ENCODE measurements at places on chromosomes 5 and 9.
A peak's percentile ranks its signal among the peaks of the same experiment; 100 is the strongest.

GRCh38 chr9:86685556-86685955 is 261.8 kb downstream of the GAS1 start:
- DNase-seq = peak; percentile 39

DNA sequence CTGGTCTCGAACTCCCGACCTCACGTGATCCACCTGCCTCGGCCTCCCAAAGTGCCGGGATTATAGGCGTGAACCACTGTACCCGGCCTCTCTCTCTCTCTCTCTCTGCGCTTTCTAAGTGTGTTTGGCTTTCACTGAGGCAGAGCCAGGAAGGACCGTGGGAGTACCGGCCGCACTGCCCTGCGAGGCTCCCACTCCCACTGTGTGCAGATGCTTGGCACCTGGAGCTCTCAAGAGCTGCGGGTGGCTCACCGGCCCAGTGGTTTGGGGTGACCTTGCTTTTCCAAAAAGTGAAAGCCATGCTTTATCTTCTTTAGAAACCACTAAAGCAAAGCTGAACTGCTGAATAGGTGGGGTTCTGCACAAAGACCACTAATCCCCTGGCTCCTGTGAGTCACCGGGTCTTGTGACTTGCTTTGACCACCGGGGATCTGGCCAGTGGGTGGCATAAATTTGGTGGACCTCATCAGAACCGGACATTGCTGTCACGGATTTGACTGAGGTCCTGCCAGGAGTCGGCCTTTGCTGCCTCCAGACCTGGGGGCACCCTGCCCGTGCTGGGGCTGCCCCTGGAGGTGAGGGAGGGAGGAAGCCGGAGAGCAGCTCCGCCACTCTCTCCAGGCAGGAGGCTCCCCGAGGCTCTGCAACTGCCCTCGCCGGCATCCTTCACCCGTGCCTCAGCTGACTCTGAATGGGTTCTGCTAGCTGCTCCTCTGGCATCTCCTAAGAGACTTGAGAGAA is 228.9 kb downstream of the FANCC start:
- DNase-seq = no peak

DNA sequence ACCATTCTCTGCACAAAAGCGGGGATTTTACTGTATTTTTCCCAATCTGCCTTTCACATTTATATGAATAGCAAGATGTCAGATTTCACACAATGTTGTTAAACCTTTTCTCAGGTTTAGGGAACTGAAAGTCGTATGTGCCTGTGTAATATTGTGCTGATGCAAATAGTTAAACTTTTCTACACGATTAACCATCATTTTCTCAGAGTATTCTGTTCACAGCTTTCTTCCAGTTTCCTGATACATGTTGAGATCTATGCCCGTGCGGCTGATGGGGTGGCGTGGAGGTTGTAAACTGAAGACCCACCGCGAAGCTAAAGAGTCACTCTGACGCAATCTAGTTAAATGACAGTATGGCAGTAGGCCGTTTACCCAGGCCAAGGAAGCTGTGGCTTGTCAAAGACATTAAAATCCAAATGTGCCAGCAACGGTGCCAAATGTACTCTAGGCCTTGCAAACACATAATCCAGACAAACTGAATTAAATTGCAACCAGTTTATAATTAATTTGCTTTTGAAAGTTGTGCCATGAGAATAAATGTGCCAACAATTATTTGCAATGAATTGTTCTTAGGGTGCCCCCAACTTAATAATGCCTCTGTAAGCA is 145.7 kb downstream of the EBF1 start:
- no peak for DNase-seq

GRCh38 chr5:173670791-173671120 is 54.3 kb upstream of the BOD1 start:
- no peak for DNase-seq

GRCh38 chr9:91146391-91147019 is 215.2 kb downstream of the AUH start:
- no peak for DNase-seq

DNA sequence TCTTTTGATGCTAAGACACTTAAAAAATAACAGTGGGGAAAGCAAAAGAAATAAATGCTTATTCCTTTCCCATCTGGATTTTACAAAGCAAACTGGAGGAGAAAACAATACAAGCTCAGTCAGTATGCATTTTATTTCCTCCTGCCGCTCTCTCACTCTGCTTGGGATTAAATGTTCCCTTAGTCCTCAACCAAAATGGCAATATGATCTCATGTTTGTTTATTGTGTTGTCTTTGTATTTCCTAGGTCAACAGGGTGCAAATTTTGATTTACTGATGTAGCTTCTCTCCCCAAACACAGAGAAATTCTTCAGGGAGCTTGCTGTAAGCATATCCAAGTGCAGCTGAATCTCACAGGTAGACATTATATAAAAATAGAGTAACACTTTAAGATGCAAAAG is 92.1 kb upstream of the ERBIN start:
- no peak for DNase-seq

DNA sequence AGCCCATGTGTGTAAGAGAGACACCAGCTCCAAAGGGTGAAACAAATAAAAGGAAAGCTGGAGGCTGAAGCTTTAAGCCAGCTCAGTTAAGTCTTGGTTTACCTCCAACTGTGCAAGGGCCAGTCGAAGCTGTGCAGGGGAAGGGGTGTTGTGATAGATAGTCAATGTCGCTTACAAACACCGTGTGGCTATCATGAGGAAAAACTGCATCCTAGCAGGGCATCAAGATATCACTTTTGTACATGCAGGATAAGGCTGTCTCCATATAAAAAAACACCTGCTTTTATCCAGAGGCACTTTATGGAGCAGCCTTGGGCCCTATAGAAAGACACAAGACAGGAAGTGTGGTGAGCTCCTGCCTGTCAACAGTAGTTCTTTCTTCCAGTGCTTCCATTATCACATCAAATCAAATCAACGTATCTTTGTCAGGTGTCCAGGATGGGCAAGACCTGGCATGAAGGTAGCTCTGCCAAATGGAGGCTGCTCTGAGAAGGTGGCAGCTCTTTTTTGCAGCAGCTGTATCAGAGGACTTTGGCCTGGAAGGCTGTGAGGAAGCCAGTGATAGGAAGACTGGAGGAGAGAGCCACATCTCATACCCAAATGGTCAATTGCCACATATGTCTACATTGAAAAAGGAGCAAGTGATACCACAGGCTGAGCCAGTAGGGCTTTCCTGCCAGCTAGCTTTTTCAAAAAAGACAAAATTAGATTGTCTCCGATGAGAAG is 29.3 kb upstream of the SELENOP start:
- no peak for DNase-seq

DNA sequence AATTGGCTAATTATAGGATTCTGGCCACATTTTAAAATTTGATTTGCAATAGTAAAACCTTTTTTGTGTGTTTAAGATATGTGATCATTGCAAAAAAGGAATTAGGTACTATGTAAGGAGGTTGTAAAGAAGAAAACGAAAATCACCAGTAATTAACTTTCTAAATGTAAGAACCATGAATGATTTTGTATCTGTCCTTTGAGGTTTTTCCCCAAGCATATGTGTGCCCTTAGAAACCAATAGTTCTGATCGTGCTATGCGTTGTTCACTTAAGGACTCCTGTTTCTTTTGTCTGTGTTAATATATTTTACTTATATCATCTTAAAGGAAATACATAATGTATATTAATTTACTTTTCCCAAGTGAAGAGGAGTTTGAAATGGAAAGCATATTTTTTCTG is 410.2 kb downstream of the PSAT1 start:
- no peak for DNase-seq

- peak; percentile 62 for DNase-seq
These were observed 234.1 kb downstream of the FBXL7 start for GRCh38 chr5:15734058-15734457.

GRCh38 chr9:76415154-76415553 is 20.9 kb upstream of the RFK start:
- DNase-seq = no peak

- no peak for DNase-seq
These were observed 1.6 kb downstream of the SH2D3C start for GRCh38 chr9:127776924-127777289.

DNA sequence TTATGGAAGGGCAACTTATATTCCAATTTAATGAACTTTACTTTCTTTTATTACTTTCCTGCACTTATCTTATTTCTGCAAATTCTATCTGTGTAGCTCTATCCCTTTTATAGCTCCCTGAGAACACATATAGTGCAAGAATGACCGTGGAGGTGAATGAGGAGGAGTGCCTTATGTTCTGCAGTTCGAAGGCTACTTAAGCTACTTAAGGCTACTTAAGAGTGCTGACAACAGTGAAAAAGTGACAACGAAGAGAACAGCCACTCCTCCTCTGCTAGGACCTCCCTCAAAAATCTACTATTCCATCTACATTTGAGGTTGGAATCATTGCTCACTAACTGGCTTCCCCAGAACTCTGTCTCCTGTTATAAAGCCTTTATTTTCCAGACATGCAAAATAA is 1365.7 kb upstream of the C9orf72 start:
- no peak for DNase-seq

GRCh38 chr9:5949103-5949699 is 58.5 kb downstream of the MLANA start:
- peak; percentile 50 for DNase-seq

All from SK-MEL-5 (cell line).